Stimulated activated CD4-positive, alpha-beta T cell treated with anti-CD3 and anti-CD28 coated beads, Interleukin-4, amount 100 ng/mL, for 1 hour (primary cell): ENCODE measurements at places on chromosomes 6 and 20.

- DNase-seq = no peak
These were observed 1.9 kb upstream of the CDYL start for GRCh38 chr6:4774296-4774695.

- no peak for DNase-seq
These were observed 186.7 kb downstream of the PTPRK start for GRCh38 chr6:128333581-128334223.

- DNase-seq = no peak
These were observed 81.6 kb downstream of the TMEM200A start for GRCh38 chr6:130447374-130447773.

DNA sequence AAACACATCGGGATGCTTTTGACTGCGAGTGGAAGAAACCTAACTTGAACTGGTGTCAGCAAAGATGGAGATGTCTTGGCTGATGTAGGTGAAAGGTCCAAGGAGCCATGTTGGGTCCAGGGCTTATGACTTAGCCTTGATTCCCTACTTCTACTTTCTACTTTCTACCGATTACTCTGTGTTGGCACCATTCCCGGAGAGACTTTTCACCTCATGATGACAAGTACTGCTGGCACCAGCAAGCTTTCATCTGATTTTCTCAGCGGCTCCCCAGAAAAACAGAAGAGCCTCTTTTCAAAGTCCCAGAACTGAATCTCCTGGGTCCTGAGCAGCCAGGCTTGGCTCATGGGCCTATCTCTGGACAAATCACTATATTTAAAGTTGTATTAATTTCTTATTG is 4.9 kb upstream of the EDN3 start:
- DNase-seq = no peak

GRCh38 chr6:101290346-101290745 is 103.2 kb upstream of the GRIK2 start:
- no peak for DNase-seq

DNA sequence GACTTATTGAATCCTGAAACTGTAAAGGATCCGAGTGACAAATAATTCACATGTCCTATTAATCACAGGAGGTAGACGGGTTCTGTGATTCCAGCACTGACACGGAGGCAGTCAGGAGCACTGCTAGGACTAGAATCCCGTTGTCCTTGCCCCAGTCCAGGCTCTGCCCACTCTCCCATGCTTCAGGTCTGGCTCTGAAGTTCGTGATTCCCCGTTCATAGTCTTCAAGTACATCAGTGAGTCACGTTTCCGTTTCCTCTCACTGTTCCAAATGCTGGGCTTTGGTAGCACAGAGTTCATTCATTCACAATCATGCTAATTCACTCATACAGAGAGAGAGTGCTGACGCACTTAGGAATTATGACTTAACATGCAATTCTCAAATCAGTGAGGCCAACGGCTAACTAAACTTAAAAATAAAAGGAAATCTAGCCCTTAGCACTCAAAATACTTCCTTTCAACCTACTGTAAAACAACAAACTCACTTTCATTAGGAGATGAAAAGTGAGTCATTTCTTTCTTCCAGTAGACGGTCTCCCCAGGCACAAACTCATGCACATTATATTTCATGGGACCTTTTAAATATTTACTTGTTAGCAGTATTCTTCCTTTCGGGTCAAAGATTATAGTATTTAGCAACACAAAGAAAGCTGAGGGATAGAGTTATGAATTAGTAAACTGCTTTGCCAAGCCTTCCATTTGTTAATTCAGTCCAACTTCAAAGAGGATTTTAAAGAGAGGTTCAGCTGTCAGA is 94.0 kb upstream of the NHSL1 start:
- no peak for DNase-seq

GRCh38 chr6:112967974-112968373 is 620.8 kb downstream of the RFPL4B start:
- DNase-seq = no peak

- DNase-seq = no peak
These were observed 838 bp upstream of the NKX2-2 start for GRCh38 chr20:21514553-21515251.

DNA sequence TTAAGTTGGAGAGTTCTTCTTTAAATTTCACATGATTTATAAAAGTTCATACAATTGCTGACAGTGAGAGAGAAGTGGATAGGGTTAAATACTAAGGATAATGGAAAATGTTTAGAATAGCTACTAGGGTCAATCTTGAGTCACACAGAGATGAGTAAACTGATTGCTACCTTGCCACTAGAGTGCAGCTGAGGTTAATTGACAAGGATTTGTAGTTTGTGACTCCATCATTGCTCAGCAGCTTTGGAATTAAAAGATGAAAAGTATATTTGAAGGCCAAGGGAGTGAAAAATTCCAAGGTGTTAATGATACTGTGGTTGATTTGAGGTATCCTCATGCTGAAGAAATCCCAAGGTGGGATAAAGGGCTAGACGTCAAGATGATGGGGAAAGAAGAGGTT is 524.0 kb downstream of the UTRN start:
- DNase-seq = no peak

DNA sequence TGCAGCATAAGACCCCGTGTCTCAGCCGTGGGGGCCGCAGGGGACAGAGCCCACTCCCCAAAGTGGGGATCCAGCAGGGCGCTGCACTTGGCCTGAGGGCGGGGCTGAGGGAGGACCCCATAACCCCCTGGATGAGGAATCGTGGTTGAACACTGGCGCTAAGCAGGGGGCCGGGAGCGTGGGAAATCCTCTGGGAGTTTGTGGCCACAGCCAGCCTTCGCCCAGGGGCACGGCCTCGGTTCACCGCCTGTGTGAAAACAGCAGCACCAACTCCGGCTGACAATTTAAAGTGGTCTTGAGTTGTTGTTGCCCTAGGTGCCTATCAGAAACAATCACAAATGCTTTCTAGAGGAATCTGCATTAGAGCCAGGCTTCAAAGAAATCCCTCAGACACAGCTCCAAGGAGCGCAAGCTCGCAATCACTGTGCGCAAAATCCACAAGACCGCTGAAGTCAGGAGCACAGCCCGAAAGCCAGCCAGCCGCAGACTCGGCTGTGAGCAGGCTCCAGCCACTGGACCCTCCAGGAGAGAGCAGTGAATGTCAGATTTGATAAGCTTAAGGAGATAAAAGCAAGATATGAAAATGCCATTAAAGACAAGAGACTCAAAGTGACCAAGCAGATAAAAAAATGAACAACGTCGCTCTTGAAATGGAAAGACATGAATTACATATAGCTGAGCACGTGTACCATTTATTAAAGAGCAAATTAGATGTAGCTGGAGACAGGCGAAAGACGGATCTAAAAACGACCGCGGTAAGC is 10.9 kb upstream of the RPS6KA2 start:
- no peak for DNase-seq

DNA sequence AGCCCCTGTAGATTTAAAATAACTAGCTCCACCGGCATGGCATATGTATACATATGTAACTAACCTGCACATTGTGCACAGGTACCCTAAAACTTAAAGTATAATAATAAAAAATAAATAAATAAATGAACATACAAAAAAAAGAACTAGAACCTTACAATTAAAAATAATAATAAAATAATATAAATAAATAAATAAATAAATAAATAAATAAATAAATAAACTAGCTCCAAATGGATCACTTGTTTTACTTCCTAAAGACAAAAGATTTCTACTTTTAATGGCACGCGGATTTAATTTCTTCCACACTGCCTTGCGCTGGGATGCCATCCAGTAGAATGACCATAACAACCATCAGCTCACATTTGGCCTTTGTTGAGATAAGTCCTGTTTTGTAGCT is 141.0 kb upstream of the NRSN1 start:
- DNase-seq = no peak

DNA sequence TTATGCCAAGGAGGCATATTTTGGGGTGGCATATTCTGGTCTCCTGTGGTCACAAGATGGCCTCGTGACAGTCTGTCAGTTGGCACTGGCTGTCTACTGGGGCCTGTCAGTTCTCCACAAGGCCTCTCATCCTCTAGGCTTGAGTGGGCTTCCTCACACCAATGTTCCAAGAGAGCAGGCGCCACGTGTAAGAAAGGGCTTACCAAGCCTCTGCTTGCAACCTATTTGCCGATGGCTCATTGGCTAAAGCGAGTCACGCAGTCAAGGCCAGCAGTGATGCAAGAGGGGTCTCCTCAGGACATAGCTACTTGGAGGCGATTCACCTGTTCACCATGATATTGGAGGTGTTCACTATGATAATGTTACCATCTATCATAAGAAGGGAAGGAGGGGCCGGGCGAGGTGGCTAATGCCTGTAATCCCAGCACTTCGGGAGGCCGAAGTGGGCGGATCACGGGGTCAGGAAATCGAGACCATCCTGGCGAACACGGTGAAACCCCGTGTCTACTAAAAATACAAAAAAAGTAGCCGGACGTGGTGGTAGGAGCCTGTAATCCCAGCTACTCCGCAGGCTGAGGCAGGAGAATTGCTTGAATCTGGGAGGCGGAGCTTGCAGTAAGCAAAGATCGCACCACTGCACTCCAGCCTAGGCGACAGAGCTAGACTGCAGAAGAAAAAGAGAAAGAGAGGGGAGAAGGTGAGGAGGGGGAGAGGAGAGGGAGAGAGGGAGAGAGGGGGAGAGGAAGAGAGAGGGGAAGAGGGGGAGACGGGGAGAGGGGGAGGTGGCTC is 35.3 kb downstream of the C6orf52 start:
- DNase-seq = no peak

DNA sequence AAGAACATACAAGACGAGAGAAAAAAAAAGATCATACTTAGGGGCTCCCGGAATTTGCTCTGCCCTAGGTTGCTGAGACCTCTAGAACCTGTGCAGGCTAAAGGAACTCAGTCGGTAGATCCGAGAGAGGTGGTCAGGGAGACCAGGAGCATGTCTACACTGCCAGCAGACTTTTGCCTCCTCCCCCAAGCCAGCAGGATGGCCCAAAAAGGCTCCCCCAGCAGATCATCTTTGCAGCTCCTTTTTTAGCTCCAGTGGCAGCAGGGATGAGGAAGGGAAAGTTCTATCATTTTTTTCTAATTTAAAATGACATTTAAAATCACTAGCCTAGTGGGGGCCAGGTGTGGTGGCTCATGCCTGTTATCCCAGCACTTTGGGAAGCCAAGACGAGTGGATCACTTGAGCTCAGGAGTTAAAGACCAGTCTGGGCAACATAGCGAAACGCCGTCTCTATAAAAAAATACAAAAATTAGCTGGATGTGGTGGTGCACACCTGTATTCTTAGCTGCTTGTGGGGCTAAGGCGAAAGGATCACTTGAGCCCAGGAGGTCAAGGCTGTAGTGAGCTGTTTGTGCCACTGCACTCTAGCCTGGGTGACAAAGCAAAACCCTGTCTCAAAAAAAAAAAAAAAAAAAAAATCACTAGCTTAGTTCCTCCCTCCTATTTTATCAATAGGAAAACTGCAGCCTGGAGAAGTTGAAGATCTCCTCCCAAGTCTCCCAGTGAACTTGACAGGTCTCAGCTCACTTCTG is 69.3 kb upstream of the MYL9 start:
- no peak for DNase-seq

DNA sequence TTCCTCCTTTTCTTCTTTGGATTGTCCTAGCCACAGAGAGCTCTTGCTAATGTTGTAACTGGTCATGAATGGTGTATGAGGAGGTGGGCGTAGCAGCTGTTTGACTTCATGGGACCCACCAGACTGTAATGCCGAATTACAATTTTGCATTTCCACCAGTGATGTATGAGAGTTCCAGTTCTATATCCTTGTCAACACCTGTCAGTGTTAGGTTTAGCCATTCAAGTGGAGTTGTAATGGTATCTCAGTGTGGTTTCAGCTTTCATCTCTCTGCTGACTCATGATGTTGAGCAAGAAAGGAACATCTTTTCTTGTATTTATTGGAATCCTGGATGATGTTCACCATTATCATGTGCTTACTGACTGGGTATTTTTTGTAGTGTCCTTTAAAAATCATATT is 5.1 kb downstream of the IGF2R start:
- no peak for DNase-seq

DNA sequence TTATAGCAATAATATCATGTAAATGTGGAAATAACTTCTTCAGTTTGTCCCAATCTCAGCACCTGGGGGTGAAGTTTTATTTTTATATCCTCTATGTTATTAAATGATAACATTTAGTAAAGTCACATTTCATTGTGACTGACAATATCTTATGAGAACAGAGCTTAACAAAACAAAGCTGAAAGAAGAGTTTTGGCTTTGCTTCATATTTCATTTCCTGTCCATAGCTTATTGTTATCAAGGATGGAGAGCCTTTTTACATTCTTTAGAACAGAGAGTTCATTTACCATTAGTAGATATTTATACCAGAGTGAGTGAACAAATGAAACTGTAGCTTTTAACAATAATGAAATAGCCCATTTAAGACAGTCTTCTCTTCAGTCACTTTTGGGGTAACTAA is 231.9 kb upstream of the SGK1 start:
- DNase-seq = no peak

GRCh38 chr20:2698186-2698817 is 5.7 kb downstream of the EBF4 start:
- no peak for DNase-seq

DNA sequence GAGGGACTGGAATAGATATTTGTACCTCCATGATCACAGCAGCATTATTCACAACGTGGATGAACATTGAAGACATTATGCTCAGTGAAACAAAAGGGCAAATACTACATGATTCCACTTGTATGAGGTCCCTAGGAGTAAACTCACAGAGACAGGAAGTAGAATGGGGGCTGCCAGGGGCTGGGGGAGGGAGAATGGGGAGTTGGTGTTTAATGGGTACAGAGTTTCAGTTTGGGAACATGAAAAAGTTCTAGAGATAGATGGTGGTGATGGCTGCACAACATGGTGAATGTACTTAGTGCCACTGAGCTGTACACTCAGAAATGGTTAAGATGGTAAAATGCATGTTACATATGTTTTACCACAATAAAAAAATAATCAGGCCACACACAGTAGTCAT is 164.3 kb upstream of the RREB1 start:
- no peak for DNase-seq

DNA sequence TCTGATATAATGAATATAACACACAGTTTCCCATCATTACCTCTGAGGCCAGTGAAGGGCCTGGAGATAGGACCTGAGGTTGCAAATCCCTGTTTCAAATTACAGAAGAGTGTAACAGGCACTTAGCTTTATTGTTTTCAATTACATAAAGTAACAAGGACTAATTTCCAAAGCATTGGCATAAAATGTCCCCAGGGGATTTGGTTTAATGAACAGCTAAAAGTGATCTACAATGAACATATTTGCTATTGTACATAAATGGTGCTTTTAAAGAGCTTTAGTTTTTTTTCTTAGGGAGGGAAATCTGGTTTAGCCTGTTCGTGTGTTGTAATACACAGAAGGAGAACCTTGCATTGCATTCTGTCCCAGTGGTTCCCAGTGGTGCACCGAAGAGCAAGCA is 54.4 kb downstream of the HMGN3 start:
- DNase-seq = no peak

- DNase-seq = no peak
These were observed 26.5 kb downstream of the SULF2 start for GRCh38 chr20:47758517-47759450.

- no peak for DNase-seq
These were observed 45.4 kb downstream of the PANK2 start for GRCh38 chr20:3934624-3935023.
